NCI-H2107 (cell line): ENCODE measurements at places on chromosomes 4 and X.

- DNase-seq, result no peak
These were observed 71.8 kb upstream of the EXOC1L start for GRCh38 chr4:55747793-55748192.

- DNase-seq, result no peak
These were observed 21.1 kb downstream of the ACOX3 start for GRCh38 chr4:8419222-8420041.

DNA sequence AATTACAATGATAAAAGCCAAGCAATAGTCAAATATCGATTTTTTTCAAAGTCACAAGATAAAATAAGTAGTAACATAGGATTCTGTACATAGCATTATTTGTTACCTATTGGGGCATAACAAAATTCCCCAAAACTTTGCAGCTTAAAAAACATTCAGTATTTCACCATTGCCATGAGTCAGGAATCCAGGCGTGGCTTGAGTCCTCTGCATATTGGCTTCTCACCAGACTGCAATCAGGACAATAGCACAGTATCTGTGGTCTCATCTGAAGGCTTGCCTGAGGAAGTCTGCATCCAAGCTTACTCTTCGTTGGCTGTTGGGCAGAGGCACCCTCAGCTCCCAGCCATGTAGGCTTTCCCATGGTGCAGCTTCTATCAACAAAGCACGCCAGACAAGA, 6.2 kb upstream of the CTBP1 start:
- no peak for DNase-seq

GRCh38 chr4:1033840-1034551, 22.6 kb downstream of the FGFRL1 start:
- DNase-seq, result no peak

GRCh38 chr4:10007793-10008608, 13.3 kb downstream of the SLC2A9 start:
- no peak for DNase-seq

DNA sequence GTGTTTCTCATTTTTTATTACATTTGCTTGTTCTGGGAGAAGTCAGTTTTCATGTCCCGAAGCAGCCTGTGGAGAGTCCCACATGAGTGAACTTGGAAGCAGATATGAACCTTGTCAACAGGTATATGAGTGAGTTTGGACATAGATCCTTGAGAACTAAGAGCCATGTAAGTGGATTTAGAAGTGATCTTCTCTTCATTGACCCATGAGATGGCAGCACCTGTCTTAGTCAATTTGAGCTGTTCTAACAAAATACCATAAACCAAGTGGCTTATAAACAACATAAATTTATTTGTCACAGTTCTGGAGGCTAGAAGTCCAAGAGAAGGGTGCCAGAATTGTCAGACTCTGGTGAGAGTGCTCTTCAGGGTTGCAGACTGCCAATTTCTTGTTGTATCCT, 1043.8 kb downstream of the ADGRL3 start:
- DNase-seq, result no peak

DNA sequence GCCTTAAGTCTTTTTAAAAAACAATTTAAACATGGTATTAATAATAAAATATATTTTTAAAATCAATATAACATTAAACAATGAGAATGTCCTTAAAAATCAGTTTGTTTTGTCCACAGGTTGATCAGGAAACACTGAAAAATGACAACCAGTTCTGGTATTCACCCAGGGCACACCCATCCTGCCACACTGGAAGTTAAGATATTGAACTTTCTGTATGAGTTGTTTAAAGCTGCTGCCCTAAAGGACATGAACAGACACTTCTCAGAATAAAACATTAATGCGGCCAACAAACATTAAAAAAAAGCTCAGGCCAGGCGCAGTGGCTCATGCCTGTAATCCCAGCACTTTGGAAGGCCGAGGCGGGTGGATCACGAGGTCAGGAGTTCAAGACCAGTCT, 15.0 kb upstream of the HOPX start:
- no peak for DNase-seq

DNA sequence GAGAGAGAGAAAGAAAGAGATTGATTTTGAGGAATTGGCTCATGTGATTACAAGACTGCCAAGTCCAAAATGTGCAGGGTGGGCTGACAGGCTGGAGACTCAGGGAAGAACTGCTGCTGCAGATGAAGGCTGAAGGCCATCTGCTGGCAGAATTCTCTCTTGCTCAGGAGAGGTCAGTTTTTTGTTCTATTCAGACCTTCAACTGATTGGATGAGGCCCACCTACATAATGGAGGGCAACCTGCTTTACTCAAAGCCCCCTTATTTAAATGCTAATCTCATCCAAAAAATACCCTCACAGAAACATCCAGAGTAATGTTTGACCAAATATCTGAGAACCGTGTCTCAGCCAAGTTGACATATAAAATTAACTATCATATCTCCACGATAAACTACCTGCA, 38.2 kb upstream of the MAMLD1 start:
- no peak for DNase-seq

DNA sequence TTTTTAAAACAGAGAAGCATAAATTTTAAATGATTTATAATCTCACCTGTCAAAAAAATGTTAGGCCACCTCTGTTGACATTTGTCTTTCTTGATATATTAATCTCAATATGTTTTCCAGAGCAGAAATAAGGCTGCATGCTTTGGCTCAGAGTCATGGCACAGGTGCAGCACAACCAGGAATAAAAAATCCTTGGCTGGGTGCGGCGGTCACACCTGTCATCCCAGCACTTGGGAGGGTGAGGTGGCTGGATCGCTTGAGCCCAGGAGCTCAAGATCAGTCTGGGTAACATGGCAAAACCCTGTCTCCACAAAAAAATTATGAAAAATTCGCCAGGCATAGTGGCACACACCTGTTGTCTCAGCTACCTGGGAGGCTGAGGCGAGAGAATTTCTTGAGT, 18.1 kb downstream of the CPLX1 start:
- no peak for DNase-seq

DNA sequence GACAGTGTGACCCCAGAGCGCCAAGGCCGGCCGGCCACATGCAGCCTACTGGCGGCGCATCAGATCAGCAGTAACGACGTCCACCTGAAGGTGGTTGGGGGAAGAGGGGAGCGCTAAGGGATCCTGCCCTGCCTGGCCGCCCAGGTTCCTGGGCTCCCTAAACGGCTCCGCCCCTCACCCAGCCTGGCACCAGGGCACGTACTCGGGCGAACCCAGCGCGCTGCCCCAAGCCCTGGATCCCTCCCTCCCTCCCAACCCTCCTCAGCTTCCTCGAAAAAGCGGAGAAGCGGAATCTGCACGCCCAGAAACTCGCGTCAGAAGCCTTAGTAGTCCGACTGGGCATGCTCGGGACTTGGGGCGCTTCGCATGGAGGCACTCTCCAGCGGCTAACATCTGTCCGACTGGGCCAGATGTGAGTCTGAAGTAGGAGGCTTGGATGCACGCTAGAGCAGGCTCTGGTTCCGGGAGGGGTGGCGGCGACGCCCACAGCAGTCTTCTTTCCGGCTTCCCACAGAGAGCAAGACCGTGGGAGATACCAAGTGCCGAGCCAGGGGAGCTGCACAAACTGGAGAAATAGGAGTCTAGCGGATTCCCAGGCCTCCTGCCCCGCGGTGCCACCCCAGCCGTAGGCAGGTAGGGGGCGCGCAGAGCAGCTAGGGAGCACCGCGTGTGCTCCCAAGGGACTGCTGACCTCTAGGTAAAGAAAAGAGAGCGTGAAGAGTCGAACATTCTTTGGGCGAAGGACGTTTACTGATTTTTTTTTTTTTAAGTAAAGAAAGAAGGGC, 114.3 kb upstream of the TEX13C start:
- DNase-seq, result no peak

DNA sequence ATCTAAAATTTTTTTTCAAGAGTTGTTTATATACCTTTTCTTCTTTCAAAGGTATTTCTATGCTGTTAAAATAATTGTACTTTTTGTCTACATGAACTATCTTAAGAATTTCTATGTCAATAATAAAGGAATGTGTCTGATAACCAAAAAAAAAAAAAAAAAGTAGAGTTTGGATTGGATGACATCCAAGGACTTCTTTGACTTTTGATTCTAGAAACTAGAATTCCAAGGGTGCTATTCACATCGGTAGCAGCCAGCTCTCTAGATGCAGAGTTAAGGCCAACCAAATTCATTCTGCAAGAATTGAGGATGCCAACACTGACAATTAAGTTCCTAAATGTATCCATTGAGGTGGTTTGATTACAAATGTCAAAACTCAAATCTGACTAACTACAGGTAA, 42.0 kb upstream of the PRKG2 start:
- DNase-seq, result no peak

DNA sequence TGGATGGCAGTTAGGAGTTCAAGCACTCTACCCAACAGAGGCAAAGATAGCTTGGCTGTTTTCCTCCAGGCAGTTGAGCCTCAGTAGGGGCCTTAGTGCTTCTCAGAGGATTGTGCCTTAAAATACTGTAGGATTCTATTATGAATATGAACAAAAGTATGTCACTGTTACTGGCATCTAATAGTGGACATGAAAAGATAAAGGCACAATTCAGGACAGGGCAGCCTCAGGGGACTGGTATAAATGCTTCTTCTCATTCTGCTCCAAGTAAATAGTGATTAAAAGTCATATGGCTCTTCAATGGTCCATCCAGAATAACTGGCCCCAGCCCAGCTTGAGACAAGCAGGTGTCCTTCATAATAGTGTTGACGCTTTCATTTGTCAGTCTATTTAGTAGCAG, 17.7 kb downstream of the COL4A6 start:
- no peak for DNase-seq

GRCh38 chr4:123990310-123990870, 593.8 kb downstream of the SPRY1 start:
- no peak for DNase-seq
